ENCODE measurements at places on chromosomes 16 and 17.

DNA sequence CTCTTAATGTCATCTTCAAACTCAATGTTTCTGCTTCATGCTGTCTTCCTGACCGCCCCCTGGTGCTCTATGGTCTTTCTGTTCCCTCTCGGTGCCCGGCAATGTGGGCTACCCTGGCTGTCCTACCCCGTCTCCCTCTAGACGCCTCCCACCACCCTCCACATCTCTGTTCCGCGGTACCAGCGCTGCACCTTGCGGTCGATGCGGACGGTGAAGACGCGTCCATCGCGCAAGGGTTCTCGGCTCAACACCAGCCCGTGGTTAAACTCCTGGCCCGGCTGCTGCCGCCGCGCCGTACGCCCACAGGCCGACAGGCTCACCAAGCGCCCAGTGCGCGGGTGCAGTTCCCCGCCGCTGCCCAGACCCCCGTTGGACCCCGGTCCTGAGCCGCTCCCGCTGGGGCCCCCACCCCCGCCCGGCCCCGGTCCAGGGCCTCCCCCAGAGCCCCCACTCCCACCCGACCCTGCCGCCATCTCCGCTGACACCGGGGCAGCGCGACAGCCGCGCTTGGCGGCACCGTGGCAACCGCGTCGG lies at the start of gene NEURL4:
Gene NEURL4 (minus strand): TSS at position 496 of the 534 bp plus-strand sequence. CDS start 23 bp downstream, at position 473.
- no peak for DNase-seq

DNA sequence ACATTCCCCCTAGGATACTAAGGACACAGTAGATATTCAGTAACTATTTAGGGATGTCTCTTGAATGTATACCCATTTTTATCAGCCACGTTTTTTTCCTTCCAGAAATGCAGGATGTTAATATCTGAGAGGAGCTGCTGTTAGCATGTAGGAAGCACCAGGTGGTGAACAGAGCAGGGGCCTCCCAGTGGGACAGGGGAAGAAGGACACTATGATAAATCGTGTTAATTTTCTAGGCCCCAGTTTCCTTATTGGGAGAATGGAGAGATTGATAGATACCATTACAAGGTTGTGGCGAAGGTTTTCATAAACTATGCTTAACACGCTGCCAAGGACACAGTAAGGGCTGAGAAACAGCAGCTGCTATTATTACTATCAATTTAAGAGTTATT lies 45.4 kb downstream of the PRSS54 start:
- no peak for DNase-seq

- no peak for DNase-seq
These were observed 82.2 kb downstream of the PLXDC1 start for GRCh38 chr17:39069114-39069756.

- no peak for DNase-seq
These were observed 1.8 kb downstream of the RABEP2 start for GRCh38 chr16:28923231-28923587.

DNA sequence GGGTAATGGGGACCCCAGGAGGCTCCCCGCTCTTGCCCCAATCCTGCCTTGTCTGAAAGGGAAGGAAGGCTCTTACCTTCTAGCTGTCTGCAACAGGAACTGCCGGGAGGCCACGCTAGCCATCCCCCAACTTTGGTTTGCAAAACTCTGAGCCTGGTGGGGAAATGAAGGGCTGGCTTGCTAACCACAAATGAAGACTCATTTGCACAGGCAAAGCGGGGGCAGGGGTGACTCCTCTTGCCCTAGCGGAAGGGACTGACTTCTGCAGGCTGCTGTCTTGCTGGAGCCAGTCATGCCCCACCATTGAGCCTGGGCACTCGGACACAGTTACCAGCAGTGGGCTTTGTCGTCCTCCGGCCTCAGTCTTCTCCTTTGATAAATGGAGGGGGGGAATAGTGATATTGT lies 52.6 kb downstream of the PLCG2 start:
- DNase-seq = no peak

DNA sequence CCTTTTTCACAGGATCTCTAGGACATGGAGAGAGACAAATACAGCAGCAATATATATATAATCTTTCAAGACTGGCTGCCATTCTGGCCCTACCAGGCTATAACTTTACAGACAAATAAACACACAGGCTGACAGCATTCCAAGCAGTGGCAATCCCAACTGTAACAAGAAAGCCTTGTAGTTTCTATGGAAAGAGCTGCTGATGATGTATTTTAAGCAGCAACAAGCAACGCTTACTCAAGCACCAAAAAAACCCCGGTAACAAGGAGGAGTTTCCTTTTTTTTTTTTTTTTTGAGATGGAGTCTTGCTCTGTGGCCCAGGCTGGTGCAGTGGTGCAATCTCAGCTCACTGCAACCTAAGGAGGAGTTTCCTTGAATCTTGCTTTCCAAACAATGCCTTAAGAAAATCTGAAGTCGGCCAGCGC lies 23.2 kb downstream of the LSM12 start:
- DNase-seq = no peak

DNA sequence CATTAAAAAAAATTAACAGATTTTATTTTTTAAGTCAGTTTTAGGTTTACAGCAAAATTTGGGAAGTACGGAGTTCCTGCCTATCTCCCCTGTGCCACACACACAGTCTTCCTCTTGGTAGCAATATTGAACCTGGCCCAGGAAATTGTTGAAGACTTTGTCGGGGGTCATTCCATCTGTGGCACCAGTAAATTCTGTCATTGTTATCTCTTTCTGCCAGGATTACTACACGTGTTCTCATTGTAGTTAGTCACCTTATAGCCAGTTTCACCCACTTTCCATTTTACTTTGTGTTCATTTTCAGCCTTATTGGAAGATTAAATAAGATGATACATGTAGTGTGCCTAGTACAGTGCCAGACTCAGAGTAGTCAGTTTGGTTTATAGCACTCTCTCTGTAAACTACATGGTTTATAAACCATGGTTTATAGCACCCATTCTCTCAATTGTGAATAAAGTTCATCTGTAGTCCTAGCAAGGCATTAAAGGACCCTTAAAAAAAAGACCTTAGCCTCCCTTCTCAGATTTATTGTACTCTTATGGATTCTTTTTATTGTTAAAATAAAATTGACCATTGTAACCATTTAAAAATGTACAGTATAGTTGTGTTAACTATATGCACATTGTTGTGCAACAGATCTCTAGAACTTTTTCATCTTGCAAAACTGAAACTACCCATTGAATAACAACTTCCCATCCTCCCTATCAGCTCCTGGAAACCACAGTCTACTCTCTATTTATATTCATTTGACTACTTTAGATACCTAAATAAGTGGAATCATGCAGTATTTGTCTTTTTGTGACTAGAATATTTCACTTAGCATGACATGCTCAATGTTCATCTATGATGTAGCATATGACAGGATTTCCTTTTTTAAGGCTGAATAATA lies 36.1 kb downstream of the NLK start:
- no peak for DNase-seq

- DNase-seq = no peak
These were observed 3.8 kb downstream of the HOXB2 start for GRCh38 chr17:48541036-48541576.

DNA sequence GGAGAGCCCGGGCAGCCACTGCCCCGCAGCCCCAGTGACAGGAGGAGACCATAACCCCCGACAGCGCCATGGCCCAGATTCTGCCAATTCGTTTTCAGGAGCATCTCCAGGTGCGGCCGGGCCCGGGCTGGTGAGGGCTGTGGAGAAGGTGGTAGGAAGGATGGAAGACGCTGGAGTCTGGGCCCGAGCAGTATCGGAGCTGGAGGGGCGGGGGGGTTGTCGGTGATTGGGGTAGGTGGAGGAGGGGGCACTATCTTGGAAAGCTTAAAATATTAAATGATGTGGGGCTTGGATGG lies 317 bp downstream of the CLTC start:
- DNase-seq = no peak

- no peak for DNase-seq
These were observed 16.8 kb downstream of the ST6GALNAC2 start for GRCh38 chr17:76568811-76569221.

GRCh38 chr16:48609652-48610029 lies 339 bp downstream of the N4BP1 start:
- DNase-seq = no peak

- DNase-seq = no peak
These were observed 26.4 kb upstream of the PITPNA start for GRCh38 chr17:1588821-1589585.

- DNase-seq = peak; percentile 57
These were observed 1.6 kb downstream of the LASP1 start for GRCh38 chr17:38871247-38872015.

- DNase-seq = no peak
These were observed 8.3 kb upstream of the ITGA2B start for GRCh38 chr17:44397479-44398440.

GRCh38 chr17:48553190-48553547 lies 8.3 kb upstream of the HOXB2 start:
- no peak for DNase-seq

GRCh38 chr17:18225121-18225641 lies at the start of gene LLGL1:
TSS of gene LLGL1 (plus strand) at chr17:18225635. CDS start at chr17:18225683, 48 bp downstream.
- DNase-seq = peak; percentile 95

DNA sequence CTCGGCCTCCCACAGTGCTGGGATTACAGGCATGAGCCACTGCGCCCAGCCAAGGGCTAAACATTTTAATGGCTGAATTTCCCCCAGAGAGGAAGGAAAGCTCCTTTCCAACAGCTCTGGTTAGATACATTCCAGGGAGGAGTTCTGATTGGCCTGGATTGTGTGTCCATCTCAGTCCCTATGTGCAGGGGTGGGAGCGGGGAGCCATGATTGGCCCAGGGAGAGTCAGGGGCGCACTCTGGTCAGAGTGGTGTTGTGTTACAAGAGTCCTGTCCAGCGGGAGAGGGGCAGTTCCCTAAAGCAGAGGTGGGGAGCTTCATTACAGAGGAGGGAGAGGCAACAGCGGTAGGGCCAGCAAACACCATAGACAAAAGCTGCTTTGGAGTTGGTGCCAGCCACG lies 75.0 kb downstream of the RAP1GAP2 start:
- no peak for DNase-seq

GRCh38 chr17:36506249-36506826 lies 19.9 kb downstream of the ZNHIT3 start:
- no peak for DNase-seq

GRCh38 chr17:7023576-7024401 lies 939 bp downstream of the BCL6B start:
- DNase-seq = peak; percentile 97

DNA sequence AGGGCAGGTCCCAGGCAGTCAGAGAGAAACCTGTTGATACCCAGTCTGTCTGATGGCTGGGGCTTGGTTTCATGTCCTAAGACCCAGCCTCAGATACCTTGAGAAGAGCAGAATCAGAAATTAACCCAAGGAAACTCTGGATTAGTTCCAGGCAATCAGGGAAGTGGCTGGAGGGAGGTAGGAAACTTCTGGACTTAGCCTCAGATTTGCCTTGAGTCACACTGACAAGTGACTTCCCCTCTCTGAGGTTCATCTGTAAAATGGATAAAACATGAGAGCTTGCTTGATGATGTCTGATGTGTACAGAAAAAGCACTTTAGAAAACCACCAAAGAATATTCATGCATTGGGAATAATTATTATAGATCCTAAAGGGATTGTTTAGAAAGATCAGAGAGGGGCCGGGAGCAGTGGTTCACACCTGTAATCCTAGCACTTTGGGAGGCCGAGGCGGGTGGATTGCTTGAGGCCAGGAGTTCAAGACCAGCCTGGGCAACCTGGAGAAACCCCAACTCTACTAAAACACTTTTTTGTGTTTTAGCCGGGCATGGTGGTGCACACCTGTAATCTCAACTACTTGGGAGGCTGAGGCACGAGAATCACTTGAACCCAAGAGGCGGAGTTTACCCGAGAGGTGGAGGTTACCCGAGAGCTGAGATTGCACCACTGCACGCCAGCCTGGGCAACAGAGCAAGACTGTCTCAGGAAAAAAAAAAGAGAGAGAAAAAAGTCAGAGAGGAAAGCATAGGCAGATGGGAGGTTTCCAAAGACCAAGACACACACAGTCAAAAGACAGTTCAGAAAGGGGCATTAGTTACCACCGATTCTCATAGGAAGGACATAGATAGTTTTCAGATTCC lies 3.8 kb downstream of the CIITA start:
- no peak for DNase-seq

- DNase-seq = no peak
These were observed 352.6 kb downstream of the SEC14L1 start for GRCh38 chr17:77493238-77493820.

DNA sequence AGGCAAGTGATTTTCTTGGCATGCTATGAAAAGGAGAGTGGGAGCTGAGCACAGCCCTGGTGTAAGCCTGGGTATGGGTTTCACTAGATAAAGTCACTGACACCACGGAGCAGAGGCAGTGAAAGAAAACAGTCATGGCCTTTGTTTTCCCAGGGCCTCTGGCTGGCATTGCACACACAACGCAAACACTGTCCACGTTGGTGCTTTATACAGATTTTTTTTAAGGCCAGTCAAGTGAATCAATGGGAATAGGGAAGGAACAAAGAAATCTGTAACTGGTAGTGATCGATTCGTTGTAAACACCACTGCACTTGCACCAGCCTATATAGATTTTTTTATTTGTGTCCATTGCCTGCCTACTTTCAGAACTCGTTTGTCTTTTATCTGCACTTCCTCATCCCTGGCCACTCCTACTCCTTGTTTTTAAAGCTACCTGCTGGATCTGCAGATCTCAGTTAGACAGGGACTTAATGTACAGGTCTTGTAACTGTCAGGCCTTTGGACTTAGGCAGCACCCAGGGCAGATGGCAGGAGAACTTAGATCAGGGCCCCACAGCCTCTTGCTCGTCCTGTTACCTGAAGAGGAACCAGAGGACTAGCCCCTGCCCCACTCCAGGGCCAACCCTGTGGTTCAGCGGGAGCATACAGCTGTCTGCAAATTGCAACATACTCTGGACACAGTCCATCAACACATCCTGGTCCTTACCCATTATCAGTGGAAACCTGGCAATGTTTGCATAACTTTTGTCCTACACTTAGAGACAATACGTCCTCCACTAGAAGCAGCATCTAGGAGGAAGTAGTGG lies 10.6 kb upstream of the TMIGD1 start:
- DNase-seq = no peak

GRCh38 chr16:2385190-2385836 lies 43.9 kb upstream of the CCNF start:
- no peak for DNase-seq

- DNase-seq = peak; percentile 29
These were observed 650 bp downstream of the KIAA0753 start for GRCh38 chr17:6639586-6640535.

GRCh38 chr17:77526728-77527350 lies 386.1 kb downstream of the SEC14L1 start:
- no peak for DNase-seq

DNA sequence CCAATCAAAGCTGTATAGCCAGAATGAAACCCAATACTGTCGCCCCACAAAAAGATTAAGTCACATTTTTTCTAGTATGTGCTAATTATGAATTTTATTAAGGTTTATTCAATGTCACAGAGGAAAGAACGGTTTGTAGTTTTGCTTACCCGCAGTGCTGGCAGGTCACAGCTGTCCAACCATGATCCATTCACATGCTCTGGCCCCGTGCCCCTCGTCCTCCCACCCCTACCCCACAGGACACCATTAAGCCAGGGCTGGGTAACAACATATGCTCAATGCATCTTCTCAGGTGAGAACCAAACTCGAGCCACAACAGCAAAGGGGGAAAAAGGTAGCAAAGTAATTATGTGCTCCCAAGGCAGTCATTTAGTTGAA lies 589 bp upstream of the FBF1 start:
- no peak for DNase-seq
